ELF-1 (cell line): ENCODE measurements at places on chromosomes 16 and 17.

- DNase-seq: no peak
Observed at GRCh38 chr17:59702304-59702703, 4.9 kb downstream of the PTRH2 start.

DNA sequence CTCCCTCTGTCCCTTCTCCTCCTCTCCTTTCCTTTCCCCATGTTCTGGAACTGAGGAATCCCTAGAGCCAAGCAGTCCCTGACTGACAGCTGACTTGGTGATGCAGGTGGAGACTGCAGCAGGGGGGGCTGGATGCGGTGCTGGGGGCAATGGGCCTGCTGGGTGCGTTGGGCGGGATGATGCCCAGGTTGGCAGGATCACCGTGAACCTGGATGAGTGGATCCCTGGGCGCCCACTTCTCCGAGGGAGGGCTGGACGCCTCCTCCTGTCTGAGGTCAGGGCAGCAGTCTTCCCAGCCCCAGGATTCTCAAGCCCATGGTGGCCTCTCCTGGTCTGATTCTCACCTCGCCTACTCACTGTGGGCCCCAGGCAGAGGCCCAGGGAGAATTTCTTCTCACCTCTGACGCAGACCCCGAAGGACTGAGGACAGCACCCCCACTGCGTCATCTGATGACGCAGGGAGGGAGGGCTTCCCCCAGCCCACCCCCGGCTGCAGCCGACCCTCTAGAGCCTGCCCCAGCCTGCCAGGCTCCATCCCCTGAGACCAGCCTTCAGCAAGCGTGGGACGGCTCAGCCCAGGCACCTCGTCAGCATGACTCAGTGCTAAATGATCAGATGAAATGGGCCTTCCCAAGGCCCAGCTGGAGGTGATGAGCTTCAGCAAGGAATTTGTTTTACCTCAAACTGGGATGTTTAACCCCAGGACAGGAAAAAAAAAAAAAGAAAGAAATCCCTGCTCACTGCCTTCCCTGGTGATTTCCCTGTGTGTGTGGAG is 188.0 kb upstream of the TNRC6C start:
- DNase-seq: peak; percentile 68

DNA sequence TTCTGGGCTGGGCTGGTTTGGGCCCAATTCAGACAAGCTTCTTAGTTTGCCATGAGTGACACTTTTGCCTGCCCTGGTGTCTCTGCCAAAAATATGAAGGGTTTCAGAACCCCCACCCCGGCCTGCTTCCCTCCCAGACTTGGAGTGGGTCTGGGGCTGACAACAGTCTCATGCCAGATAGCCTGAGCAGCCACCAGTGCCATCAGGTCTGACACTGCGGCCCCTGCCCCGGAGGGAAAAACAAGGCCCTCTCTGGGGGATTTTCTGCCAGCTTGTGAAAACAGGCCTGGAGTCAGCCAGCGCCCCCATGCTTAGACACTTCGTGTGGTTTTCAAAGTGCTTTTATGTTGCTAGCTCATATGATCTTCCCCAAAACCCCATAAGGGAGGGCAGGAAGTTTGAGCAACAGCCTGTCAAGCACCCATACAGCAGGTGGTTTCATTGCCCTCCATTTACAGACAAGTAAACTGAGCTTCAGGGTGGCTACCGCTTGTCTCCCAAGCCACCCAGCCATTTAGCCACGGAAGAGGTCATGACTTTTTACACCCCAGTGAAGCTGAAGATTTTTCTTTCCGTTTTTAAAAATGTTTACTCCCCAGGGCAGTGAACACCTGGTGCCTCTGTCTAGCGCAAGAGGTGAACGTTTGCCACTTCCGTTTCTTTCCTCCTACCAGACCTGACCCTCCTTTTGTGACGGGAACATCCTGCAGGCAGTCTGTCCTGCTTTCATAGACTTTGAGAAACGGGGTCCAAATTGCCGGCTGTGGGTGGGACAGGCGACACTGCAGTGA is 300.6 kb downstream of the SEC14L1 start:
- DNase-seq: no peak

GRCh38 chr16:21324267-21324666 is 46.2 kb upstream of the CRYM start:
- no peak for DNase-seq

DNA sequence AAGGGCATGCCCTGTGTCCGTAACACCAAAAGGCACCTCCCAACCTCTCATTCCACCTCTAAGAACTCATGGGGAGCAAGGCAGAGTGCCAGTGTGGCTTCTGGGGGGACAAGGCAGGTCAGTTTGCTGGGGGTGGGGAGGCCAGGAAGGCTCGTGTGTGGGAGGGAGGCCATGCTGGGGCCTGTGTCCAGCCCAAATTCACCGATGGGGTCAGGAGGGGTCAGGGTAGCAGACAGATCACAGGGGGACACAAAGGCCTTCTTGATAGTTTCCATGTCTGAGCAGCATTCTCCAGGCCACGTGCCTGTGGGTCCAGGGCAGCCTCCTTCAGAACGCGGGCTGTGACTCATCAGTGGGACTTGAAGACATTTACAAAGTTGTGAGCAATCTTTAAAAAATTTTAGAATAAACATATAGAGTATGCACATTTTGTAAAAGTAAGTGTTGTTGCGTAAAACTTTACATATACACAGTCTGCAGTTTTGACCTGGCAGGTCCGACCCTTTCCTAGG is 20.9 kb downstream of the SPACA3 start:
- no peak for DNase-seq

DNA sequence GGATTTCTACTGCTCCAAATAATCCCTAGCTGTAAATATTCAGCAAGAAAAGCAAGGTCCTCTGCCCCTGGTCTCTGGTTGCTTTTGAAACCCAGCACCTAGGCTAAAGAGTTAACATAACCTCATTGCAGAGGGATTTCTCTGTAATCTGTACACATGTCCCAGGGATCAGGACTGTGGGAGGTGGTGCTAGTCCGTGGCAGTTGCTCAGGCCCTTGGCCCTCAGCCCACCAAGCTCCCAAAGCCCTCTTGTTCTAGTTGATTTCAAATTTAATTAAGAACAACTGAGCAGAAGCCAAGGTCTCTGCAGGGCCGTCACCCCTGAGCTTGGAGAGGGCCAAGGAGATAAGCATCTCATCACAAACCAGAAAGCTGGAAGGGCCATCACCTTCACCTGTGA is 181.1 kb downstream of the SOX9 start:
- no peak for DNase-seq

DNA sequence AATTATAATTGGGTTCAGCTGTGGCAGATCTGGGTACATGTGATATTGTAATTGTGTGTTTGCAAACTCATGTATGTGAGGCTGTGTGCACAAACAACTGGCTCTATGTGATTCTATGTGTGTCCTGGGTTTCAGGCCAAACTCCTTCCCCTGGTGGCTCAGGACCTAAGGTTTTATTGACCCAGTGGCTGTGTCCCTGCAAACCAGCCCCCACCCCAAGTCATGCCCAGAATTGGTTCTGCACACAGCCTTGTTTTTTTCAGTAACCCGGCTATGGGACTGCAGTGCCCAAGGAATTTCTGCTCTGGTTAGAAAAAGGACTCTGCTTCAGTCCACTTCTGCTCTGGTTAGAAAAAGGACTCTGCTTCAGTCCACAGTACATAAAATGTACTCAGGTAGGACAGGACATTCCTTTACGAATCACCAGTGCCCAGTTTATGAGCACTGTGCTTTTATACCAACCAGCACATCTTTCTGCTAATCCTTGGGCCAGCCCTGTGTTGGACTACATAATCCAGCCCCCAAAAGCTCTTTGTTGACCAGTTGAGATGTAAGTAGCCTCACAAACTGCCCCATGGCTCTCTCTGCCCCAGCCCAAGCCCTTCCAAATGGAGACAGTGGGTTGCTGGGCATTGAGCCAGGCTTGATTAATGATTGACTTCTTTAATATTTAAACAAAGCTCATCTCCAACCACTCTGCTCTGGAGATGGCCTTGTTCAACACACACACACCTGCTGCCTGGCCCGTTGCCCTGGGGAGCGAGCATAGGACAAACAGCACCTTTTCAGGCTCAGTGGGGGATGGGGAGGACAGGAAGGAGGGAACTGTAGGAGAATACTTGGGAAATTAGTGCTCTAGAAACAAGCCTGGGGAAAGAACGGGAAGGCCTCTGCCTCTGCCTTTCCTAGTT is 2.9 kb upstream of the KCNH6 start:
- no peak for DNase-seq

- DNase-seq: no peak
Observed at GRCh38 chr17:16662936-16663335, 9.3 kb upstream of the ZNF624 start.

DNA sequence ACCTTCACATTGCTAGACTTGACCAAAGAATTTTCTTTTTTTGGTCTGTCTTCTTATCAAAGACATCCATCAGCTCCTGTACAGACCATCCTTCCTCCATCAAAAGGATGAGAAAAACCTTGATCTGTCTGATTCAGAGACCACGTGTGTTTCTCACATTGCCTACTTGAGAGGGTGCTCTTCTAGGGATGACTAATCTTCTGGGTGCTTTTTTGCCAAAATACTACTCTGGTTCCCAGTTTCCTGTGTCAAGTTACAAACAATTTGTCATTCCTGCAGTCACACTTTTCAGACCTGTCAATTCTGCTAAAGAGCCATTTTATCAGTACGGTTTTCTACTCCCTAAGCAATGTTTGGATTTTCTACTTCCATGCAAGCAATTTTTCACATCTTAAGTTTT is 492.2 kb downstream of the CDH11 start:
- DNase-seq: no peak

DNA sequence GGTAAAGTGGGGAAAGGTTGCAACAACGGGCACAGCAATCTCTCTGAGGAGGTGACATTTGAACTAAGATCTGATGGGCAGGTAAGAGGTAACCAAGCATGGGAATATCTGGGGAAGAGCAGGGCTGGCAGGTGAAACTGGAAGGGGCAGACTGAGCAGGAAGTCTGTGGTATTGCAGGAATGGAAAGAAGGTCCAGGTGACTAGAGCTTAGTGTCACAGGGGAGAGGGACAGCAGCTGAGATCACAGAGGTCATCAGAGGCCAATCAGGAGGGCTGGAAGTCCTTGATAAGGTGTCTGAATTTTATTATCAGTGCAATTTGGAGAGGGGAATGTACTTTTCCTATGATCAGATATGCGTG is 73.3 kb upstream of the DHX40 start:
- DNase-seq: peak; percentile 17

DNA sequence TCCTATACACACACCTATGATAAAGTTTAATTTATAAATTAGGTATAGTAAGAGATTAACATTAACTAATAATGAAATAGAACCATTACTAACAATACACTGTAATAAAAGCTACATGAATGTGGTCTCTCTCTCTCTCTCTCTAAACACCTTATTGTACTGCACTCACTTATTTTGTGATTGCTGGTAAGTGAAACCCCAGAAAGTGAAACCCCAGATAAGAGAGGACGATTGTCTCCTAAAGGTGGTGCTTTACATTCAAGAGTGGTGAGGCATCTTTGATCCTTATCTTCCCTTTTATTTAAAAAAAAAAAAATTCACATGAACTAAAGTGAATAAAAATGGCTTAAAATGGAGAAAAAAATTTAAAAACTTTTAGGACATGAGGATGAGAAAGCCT is 80.1 kb upstream of the TRAP1 start:
- no peak for DNase-seq
